Stimulated activated CD8-positive, alpha-beta memory T cell treated with anti-CD3 and anti-CD28 coated beads, Interleukin-4, amount 100 ng/mL, for 4 hours (primary cell): ENCODE measurements at places on chromosomes 7 and 10.

DNA sequence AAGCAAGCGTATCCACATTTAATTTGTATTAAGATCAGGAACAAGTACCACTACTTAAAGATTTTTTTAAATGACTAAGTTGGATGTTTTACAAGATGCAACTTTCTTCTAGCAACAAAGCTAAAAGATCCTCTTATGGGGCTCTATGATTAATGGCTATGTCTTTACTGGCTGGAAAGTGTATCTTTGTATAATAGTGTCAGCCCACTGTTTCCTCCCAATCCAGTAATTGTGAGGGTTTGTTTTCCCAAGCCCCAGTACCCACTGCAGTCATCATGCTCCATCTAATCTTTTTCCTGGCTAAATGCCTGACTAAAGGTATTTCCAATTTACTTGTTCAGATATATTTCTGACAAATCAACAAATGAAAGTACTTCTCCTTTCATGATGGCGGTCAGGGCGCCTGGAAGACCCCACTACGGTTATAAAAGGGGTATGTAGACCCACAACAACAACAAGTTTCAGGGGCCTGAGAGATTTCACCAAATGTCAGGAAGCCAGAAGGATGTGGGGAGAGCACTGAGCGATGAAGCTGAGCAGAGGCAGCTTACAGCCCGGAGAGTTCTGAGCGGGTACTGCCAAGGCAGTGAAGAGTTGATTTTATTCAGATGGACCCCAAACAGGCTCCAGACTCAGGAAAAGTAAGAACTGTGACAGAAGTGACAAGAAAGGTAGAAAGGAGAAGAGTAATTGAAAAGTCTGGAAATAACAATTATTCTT lies 222.6 kb upstream of the KLF14 start:
- no peak for DNase-seq

DNA sequence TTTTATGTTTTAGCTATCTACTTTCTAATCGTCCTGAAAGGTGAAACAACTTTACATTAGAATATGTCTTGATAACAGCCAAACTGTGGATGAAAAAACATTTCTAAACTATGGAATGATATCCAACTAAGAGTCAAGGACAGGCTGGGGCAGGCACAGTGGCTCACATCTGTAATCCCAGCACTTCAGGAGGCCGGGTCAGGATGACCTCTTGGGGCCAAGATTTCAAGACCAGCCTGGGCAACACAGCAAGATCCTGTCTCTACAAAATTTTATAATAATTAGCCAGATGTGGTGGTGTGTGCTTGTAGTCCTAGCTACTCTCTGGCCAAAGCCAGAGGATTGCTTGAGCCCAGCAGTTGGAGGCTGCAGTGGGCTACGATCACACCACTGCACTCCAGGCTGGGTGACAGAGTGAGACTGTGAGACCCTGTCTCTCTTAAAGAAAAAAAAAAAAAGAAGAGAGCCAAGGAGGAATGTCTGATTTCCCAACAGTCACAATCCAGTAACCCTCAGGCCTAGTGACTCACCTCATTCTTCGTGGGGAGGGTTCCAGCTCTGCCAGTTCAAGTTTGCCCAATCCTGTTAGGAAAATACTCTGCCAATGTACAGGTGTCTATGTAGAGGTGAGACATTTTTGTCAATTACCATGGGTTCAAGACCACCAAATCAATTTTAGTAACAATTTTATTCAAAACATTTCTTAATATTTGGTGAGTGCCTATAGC lies 14.6 kb upstream of the FZD1 start:
- no peak for DNase-seq

- DNase-seq = peak; percentile 8
Observed at GRCh38 chr7:7157177-7157886, 25.0 kb upstream of the C1GALT1 start.

GRCh38 chr10:110036640-110037039 lies 28.9 kb downstream of the ADD3 start:
- no peak for DNase-seq

- peak; percentile 30 for DNase-seq
Observed at GRCh38 chr10:97791824-97792721, 20.3 kb upstream of the SFRP5 start.
